ENCODE measurements at places on chromosomes 7 and 10.

GRCh38 chr10:8301831-8302230 lies 247.3 kb downstream of the GATA3 start:
- no peak for DNase-seq

- peak; percentile 71 for DNase-seq
These were observed 6.5 kb downstream of the TSPAN14 start for GRCh38 chr10:80460399-80461207.

GRCh38 chr7:134875867-134876266 lies 96.4 kb downstream of the CALD1 start:
- DNase-seq: no peak

DNA sequence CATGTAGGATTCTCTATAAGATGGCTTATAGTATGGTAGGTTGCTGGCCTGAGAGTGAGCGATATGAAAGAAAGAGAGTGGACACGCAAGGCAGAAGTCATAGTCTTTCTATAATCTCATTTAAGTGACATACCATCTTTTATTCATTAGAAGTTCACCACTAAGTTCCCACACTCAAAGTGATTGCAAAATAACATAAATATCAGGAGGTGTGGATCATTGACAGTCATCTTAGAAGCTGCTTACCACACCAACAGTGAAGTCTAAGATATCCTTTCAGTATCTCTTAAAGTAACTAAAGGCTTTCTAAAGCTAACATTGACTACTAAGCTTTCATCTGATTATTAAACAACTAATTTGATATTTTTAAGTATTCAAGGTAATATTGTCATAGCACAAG lies 36.9 kb upstream of the GNAI1 start:
- no peak for DNase-seq

Measured in MG63 (cell line).